ENCODE measurements at places on chromosomes 11 and 22.

DNA sequence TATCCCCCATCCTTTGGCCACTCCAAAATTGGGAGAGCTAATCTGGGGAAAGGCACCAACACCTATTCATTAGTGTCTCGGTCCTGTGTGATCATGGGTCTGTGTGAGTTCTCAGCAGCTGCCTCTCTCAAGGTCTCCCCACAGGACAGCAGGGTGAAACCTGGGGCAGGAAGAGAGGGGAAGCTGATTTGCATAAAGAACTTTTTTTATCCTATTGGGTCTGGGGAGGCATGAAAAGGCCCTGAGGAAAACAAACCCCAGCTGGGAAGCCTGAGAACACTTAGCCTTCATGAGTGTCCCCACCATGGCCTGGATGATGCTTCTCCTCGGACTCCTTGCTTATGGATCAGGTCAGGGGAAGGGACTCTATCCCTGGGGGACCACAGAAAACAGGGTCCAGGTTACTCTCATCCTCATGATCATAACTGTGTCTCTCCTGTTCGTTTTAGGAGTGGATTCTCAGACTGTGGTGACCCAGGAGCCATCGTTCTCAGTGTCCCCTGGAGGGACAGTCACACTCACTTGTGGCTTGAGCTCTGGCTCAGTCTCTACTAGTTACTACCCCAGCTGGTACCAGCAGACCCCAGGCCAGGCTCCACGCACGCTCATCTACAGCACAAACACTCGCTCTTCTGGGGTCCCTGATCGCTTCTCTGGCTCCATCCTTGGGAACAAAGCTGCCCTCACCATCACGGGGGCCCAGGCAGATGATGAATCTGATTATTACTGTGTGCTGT, 116.0 kb upstream of the TOP3B start:
- no peak overlapping the region for H3K27ac ChIP-seq
- H3K36me3 ChIP-seq: no peaks in the 10 kb centered on the region
- DNase-seq: no peak
- no peaks in the 10 kb centered on the region for H3K4me1 ChIP-seq

DNA sequence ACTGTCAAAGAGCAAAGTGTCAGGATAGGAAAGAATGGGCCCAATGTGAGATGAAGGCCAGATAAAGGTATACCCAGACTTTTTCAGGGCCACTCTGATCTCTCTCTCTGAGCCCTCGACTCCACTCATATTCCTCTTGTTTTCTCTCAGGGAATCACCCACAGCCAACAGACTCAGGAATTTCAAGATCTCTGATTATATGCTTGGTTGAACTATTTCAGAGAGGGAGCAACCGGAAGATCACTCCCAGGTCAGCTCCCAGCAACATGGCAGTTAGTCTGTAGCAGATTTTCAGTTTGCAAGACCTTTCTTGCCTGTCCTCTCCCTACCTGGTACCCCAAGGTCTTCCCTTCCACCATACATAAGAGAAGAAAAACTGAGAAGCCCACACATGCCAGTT, 102.5 kb downstream of the C11orf58 start:
- no peaks in the 10 kb centered on the region for H3K36me3 ChIP-seq
- H3K27ac ChIP-seq: no peak overlapping the region

DNA sequence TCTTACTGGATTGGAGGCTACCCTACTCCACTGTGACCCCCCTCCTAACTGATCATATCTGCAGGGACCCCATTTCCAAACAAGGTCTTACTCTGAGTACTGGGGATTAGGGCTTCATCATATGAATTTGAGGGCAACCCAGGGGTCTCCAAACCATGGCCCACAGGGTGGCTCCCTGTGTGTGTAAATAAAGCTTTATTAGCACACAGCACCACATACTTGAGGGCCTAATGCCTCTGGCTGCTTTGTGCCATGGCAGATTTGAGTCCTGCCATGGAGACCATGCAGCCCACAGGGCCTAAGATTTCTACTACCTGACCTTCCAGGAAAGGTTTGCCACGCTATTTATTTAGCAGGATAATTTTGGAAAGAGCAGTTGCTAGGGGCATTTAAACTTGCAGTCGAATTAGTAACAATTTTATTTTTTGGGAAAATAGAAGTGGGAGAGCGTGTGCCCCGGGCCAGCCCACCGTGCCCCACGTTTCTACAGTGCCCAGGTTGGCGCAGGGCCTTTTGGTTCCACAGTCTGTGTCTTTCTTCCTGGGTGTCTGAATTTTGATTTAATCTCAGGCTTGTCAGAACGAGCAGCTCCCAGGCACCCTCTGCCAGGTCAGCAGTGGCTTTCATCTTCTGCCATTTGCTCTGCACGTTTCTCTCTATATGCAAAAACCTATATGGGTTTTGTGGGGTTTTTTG, 92.3 kb downstream of the KCNQ1 start:
- no peaks in the 10 kb centered on the region for H3K36me3 ChIP-seq
- H3K4me1 ChIP-seq: no peaks in the 10 kb centered on the region
- H3K4me3 ChIP-seq: no peak overlapping the region
- H3K27me3 ChIP-seq: no peaks in the 10 kb centered on the region
- H3K27ac ChIP-seq: no peak overlapping the region

DNA sequence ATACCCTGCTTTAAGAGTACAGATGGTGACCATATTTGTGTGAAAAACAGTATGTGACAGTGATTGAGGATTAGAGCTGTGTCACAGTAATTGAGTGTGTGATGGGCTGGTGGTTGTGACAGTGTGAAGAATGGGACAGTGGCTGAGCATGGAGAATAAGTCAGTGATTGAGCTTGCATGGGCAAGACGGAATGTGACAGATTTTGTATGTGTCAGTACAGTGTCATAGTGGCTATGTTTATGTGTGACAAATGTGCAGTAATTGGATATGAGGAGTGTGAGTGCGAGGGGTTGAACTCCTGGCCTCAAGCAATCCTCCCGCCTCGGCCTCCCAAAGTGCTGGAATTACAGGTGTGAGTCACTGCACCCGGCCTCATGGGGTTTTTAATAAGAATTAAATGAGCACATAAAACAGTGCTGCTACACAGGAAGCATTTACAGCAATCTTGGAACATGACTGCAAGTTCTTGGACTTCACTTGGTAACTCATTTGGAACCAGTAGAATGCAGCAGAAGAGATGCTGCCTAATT, 583 bp upstream of the RRAS2 start:
- H3K4me1 ChIP-seq: no peaks in the 10 kb centered on the region
- no peaks in the 10 kb centered on the region for H3K27me3 ChIP-seq
- H3K27ac ChIP-seq: no peak overlapping the region
- no peaks in the 10 kb centered on the region for H3K36me3 ChIP-seq
- peak overlapping the region; percentile 96 for H3K4me3 ChIP-seq
- DNase-seq: no peak

DNA sequence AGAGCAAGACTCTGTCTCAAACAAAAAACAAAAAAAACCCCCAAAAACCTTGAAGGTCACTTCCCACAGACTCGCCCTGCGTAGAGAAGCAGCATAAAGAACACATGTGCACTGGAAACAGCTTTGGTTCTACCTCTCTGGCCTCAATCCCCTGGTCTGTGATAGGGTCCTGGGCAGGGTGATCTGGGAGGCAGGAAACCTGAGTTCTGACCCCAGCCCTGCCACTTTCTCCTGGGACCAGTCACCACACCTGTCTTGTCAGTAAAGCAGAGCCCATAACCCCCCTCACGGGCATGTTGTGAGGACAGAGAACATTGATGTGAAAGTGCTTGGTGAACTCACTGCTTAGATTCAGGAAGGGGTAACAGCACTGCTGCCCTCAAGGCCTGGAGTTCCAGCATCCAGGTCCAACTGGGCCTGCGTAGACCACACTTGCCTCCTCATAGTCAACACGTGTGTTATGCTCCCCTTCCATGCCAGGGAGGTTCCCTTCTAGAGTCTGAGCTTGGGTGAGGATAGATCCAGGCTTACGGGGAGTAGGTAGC, 11.4 kb downstream of the UCP2 start:
- no peak overlapping the region for H3K4me3 ChIP-seq
- no peaks in the 10 kb centered on the region for H3K27me3 ChIP-seq
- no peaks in the 10 kb centered on the region for H3K36me3 ChIP-seq
- no peaks in the 10 kb centered on the region for H3K4me1 ChIP-seq

GRCh38 chr11:86383041-86383955, 8.6 kb downstream of the CCDC81 start:
- no peaks in the 10 kb centered on the region for H3K27me3 ChIP-seq
- H3K27ac ChIP-seq: no peak overlapping the region
- H3K36me3 ChIP-seq: no peaks in the 10 kb centered on the region
- H3K4me1 ChIP-seq: no peaks in the 10 kb centered on the region
- H3K4me3 ChIP-seq: no peak overlapping the region
- DNase-seq: no peak

- DNase-seq: no peak
- no peak overlapping the region for H3K27ac ChIP-seq
- no peak overlapping the region for H3K4me3 ChIP-seq
- H3K36me3 ChIP-seq: no peaks in the 10 kb centered on the region
- peaks cover 2% of the 10 kb centered on the region for H3K27me3 ChIP-seq
Measured at GRCh38 chr11:32039149-32039548, 51.7 kb upstream of the RCN1 start.

DNA sequence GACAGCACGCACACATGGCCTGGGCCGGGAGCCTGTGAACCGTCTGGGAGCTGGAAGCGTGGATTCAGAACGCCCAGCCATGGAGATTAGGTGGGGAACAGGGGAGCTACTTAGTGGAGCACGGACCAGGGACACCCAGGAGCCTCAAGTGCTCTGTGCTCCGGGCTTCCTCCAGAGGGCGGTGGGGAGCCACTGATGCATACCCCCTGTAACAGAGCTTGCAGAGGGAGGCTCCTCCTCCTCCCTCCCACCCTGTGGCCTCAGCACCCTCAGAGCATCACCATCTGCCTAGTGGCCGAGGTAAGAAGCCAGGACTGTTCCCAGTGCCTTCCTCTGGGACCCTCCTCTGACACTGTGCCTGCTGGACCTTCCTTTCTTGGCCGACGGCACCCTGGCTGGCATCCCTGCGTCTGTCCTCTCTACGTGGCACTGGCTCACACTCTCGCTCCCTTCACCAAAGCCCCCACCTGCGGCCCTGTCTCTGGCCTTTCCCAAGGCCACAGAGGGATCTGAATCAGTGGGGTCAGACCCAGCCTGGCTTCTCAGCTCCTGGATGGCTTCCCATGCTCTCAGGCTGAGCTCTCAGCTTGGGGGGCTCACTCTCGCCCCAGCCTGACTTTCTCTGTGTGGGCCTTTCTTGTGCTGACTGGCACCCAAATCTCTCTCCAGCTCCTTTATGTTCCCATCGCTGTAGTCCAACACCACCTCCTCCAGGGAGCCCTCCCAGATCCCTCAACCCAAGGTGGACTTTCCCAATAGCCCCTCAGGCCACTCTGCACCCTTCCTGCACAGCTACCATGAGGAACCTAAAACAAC, 780.9 kb downstream of the BRD1 start:
- peak; percentile 73 for DNase-seq
- H3K27ac ChIP-seq: no peak overlapping the region
- H3K36me3 ChIP-seq: no peaks in the 10 kb centered on the region
- no peaks in the 10 kb centered on the region for H3K4me1 ChIP-seq
- no peaks in the 10 kb centered on the region for H3K27me3 ChIP-seq

GRCh38 chr22:45455212-45455611, 41.7 kb downstream of the RIBC2 start:
- no peaks in the 10 kb centered on the region for H3K27me3 ChIP-seq
- no peak overlapping the region for H3K4me3 ChIP-seq
- no peaks in the 10 kb centered on the region for H3K4me1 ChIP-seq
- DNase-seq: no peak
- no peak overlapping the region for H3K27ac ChIP-seq
- H3K36me3 ChIP-seq: no peaks in the 10 kb centered on the region

DNA sequence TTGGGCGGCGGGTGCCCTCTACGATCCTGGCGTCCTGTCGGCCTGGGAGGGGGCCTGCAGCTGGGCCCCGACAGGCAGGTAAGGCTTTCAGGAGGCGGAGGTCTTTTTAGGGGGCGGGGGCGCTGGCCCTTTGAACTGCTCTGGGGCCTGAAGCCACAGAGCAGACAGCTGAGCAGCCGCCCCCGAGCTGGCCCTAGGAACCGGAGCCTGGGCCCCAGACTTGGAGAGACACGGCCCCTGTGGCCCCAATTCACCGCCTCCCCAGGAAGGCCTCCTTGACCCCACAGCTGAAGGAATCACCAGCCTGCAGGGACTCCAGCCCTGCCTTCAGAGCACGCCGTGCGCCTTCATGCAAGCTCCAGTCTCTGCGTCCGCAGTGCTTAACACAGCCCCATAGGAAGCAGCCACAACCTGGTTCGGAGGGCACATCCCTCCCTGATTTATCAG, 618 bp upstream of the CERK start:
- H3K4me3 ChIP-seq: peak overlapping the region; percentile 95
- H3K36me3 ChIP-seq: no peaks in the 10 kb centered on the region
- no peaks in the 10 kb centered on the region for H3K4me1 ChIP-seq
- DNase-seq: peak; percentile 53

GRCh38 chr11:94494126-94494680, 419 bp downstream of the ANKRD49 start:
- H3K4me3 ChIP-seq: peak overlapping the region; percentile 70
- H3K27me3 ChIP-seq: no peaks in the 10 kb centered on the region
- no peak for DNase-seq
- H3K36me3 ChIP-seq: no peaks in the 10 kb centered on the region

- no peak for DNase-seq
- H3K4me3 ChIP-seq: no peak overlapping the region
- no peaks in the 10 kb centered on the region for H3K27me3 ChIP-seq
- H3K36me3 ChIP-seq: no peaks in the 10 kb centered on the region
Measured at GRCh38 chr11:119671561-119672015, 57.4 kb downstream of the NECTIN1 start.

- no peak overlapping the region for H3K4me3 ChIP-seq
- DNase-seq: no peak
- no peaks in the 10 kb centered on the region for H3K27me3 ChIP-seq
- no peaks in the 10 kb centered on the region for H3K36me3 ChIP-seq
Measured at GRCh38 chr11:119712459-119713358, 16.3 kb downstream of the NECTIN1 start.

- DNase-seq: no peak
- no peak overlapping the region for H3K4me3 ChIP-seq
- H3K27me3 ChIP-seq: no peaks in the 10 kb centered on the region
Measured at GRCh38 chr11:19218786-19219460, 17.1 kb upstream of the CSRP3 start.

DNA sequence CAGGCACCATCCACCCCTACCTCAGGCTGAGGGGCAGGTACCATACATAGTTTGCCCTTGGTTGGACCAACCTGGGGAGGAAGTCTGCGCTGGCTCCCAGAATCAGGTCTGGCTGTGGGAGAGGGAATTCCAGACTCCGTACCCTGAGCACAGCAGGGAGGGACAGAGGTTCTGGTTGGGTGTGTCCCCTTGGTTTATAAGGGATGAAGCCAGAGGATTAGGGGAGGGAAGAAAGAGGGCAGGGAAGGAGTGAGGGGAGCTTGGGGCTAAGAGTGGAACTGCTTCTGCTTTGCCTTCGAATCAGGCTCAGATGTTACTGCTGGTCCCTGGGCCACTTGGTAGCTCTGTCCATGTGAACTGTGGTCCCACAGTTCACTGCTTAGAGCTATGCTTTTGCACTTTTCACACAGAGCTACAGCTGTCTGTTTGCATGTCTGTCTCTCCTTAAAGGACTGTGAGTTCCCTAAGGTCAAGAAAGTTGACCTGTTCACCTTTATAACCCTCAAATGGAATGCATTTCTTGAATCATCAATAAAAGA, 9.2 kb downstream of the MMP20 start:
- no peak overlapping the region for H3K27ac ChIP-seq
- H3K27me3 ChIP-seq: no peaks in the 10 kb centered on the region
- H3K4me3 ChIP-seq: no peak overlapping the region
- DNase-seq: no peak

- H3K4me1 ChIP-seq: no peaks in the 10 kb centered on the region
- peak; percentile 13 for DNase-seq
- H3K27ac ChIP-seq: no peak overlapping the region
- H3K36me3 ChIP-seq: no peaks in the 10 kb centered on the region
- H3K4me3 ChIP-seq: no peak overlapping the region
Measured at GRCh38 chr11:69470301-69470700, 11.2 kb upstream of the LINC01488 start.

Measured in aorta (tissue), 5 donors.